Central memory CD8-positive, alpha-beta T cell (primary cell): ENCODE measurements at places on chromosomes 1 and 21.

GRCh38 chr1:52925571-52926005 is 1.5 kb upstream of the SCP2 start:
- H3K27me3 ChIP-seq, result no peaks in the 10 kb centered on the region
- no peak overlapping the region for H3K27ac ChIP-seq
- peak overlapping the region; percentile 83 for H3K4me3 ChIP-seq
- DNase-seq, result no peak
- peaks cover 11% of the 10 kb centered on the region for H3K36me3 ChIP-seq

- no peaks in the 10 kb centered on the region for H3K36me3 ChIP-seq
- H3K4me1 ChIP-seq, result no peaks in the 10 kb centered on the region
- no peak overlapping the region for H3K27ac ChIP-seq
- peaks cover 33% of the 10 kb centered on the region for H3K27me3 ChIP-seq
- no peak for DNase-seq
- no peak overlapping the region for H3K4me3 ChIP-seq
Measured at GRCh38 chr1:14294860-14295536, 303.5 kb upstream of the KAZN start.

GRCh38 chr1:118116909-118117308 is 68.1 kb downstream of the SPAG17 start:
- peaks cover 26% of the 10 kb centered on the region for H3K27me3 ChIP-seq
- H3K36me3 ChIP-seq, result peaks cover 2% of the 10 kb centered on the region
- DNase-seq, result no peak
- no peak overlapping the region for H3K27ac ChIP-seq

DNA sequence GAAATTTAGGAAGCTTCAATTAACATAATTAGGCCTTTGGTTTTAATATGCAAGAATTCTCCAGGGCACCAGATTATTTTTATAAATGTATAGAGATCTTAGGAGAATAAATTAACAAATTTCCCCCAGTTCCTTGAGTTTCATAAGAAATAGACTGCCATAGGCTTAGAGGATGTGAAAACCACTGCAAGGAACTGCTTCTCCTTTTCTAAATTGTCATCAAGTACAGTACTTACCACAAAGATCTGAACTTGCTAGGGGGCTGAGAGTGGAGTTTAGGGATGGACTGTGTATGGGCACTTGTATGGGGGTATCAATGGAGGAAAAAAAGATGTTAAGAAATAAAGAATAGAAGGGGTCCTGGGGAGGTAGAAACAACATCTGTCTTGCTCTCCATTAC is 31.1 kb downstream of the LHX8 start:
- no peaks in the 10 kb centered on the region for H3K4me1 ChIP-seq
- no peaks in the 10 kb centered on the region for H3K27me3 ChIP-seq
- no peak for DNase-seq
- H3K36me3 ChIP-seq, result no peaks in the 10 kb centered on the region
- no peak overlapping the region for H3K4me3 ChIP-seq

DNA sequence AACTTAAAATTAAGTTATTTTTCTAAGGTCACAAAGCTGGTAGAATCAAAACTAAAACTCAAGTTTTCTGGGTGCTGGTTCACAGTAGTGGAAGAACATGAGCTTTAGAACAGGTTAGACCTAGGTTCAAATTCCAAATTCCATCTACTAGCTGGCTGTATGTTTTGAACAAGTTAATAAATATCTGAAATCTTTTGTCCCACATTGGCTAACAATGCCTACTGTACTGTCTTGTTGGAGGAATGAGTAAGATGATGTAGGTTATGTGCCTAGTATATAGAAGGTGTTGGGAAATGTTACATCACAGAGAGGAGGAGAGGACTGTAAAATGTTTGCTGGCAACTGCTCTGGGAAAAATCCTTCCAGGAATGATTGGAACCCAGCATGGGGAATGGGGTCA is 14.0 kb upstream of the CD247 start:
- no peak overlapping the region for H3K27ac ChIP-seq
- no peaks in the 10 kb centered on the region for H3K4me1 ChIP-seq
- H3K36me3 ChIP-seq, result no peaks in the 10 kb centered on the region
- DNase-seq, result no peak
- no peak overlapping the region for H3K4me3 ChIP-seq

DNA sequence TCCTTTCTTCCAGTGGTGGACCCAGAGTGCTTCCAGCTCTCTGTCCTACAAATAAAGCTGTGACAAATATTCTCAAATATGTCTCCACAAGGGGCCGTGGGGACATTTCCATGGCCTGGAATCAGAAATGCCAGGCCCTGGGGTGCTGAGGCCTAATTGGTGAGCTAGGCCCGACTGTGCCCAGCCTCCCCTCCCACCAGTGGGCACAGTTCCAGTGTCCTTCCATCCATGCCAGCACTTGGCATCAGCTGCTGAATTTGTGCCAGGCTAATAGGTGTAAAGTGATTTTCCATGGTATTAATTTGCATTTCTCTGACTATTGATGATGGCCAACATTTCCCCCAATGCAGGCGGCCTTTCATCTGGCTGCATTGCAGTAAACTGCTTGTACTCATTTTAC is 48.5 kb upstream of the B3GALT5 start:
- no peaks in the 10 kb centered on the region for H3K27me3 ChIP-seq
- no peak for DNase-seq
- H3K36me3 ChIP-seq, result no peaks in the 10 kb centered on the region
- no peak overlapping the region for H3K4me3 ChIP-seq
- H3K4me1 ChIP-seq, result no peaks in the 10 kb centered on the region

GRCh38 chr1:11358984-11359383 is 86.0 kb downstream of the UBIAD1 start:
- no peak for DNase-seq
- no peak overlapping the region for H3K4me3 ChIP-seq
- H3K27ac ChIP-seq, result no peak overlapping the region
- H3K36me3 ChIP-seq, result no peaks in the 10 kb centered on the region
- no peaks in the 10 kb centered on the region for H3K4me1 ChIP-seq
- peaks cover 79% of the 10 kb centered on the region for H3K27me3 ChIP-seq

DNA sequence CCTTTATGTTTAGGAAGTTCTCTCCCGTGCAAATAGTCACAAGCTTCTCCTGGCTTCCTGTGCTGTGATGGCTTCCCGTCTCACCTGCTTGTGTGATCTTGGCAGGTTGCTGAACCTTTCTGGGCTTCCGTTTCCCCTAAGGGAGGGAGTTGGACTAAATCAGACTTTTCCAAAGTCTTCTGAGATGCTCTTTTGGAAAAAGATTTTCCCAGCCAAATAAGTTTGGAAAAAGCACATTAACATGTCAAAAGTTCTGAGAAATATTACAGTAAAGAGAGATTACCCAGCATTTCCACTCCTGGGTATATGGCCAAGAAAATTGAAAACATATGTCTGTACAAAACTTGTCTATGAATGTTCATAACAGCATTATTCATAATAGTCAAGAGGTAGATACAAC is 36.0 kb upstream of the TENT5C start:
- no peak for DNase-seq
- no peak overlapping the region for H3K4me3 ChIP-seq
- H3K4me1 ChIP-seq, result peaks cover 19% of the 10 kb centered on the region
- H3K27ac ChIP-seq, result no peak overlapping the region
- H3K36me3 ChIP-seq, result peaks cover 2% of the 10 kb centered on the region

DNA sequence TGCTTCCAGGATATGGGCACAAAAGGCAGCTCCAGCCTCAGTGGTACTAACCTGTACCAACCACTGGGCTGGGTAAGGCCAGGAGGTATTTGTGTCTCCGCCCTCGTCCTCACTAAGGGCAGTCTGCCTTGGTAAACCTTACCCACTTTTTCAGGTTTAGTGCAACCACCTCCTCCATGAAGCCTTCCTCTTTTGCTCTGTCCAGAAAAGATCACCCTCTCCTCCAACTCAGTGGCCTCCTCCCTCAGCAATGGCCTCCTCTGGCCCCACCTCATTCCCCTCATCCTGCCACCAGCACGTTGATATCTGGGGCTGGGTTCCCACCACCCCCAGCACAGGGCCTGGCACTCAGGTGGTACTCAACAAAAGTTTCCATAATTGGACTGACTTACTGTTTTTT is 161.5 kb downstream of the GRIK3 start:
- no peaks in the 10 kb centered on the region for H3K36me3 ChIP-seq
- H3K27me3 ChIP-seq, result peaks cover 33% of the 10 kb centered on the region
- H3K27ac ChIP-seq, result no peak overlapping the region
- H3K4me3 ChIP-seq, result no peak overlapping the region
- DNase-seq, result no peak

DNA sequence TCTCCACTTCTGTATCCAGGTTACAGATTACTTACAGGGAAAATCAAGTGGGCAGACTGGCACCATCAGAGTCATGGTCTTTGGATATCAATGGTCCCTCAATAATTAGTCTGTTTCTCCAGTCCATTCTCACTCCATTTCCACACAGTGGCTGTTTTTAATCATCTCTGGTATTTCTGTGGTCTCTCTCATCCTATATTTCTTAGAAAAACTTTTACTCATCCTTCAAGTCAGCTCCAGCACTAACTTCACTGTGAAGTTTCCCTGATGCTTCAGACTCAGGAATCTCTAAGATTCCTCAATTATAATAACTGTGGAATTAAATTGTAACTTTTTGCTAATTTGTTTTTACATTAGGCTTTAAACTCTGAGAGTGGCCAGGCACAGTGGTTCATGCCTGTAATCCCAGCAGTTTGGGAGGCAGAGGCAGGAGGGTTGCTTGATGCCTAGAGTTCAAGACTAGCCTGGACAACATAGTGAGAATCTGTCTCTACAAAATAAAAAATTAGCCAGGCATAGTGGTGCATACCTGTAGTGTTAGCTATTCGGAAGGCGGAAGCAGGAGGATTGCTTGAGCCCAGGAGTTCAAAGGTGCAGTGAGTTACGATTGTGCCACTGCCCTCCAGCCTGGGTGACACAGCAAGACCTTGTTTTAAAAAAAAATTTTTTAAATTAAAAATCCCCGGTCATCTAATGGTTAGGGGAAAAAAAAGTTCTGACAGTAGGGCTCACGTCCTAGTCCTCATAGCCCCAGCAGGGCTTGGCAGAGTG is 10.6 kb downstream of the CD160 start:
- no peaks in the 10 kb centered on the region for H3K27me3 ChIP-seq
- H3K36me3 ChIP-seq, result peaks cover 7% of the 10 kb centered on the region
- H3K4me3 ChIP-seq, result no peak overlapping the region
- H3K4me1 ChIP-seq, result peaks cover 5% of the 10 kb centered on the region
